ENCODE measurements at places on chromosomes 6 and 20. TPM values are rescaled to one million over a fixed set of nuclear protein-coding genes. Genes with fewer than 3 reads are reported as not detected.
A peak's percentile ranks its signal among the peaks of the same experiment; 100 is the strongest.

- H3K27me3 ChIP-seq, result no peaks in the 10 kb centered on the region
- H3K4me3 ChIP-seq, result no peak overlapping the region
- DNase-seq, result no peak
- H3K36me3 ChIP-seq, result peaks cover 20% of the 10 kb centered on the region
- H3K4me1 ChIP-seq, result peaks cover 11% of the 10 kb centered on the region
- peak overlapping the region; percentile 69 for H3K27ac ChIP-seq
These were observed 25.3 kb downstream of the RBCK1 start for GRCh38 chr20:433300-433975.

GRCh38 chr6:305371-306206, 13.3 kb downstream of the DUSP22 start:
- H3K4me3 ChIP-seq, result no peak overlapping the region
- H3K27me3 ChIP-seq, result no peaks in the 10 kb centered on the region
- no peak overlapping the region for H3K27ac ChIP-seq
- peaks cover 6% of the 10 kb centered on the region for H3K36me3 ChIP-seq
- no peak for DNase-seq
- H3K4me1 ChIP-seq, result no peaks in the 10 kb centered on the region

GRCh38 chr20:20295621-20296498, 72.0 kb upstream of the INSM1 start:
- no peak overlapping the region for H3K4me3 ChIP-seq
- H3K27ac ChIP-seq, result no peak overlapping the region
- no peak for DNase-seq
- no peaks in the 10 kb centered on the region for H3K4me1 ChIP-seq

TMEM170B gene
- 5.7 TPM for total RNA-seq

SSR1 gene
- total RNA-seq, result 129 TPM

SLC35B2 gene
- total RNA-seq, result 33.4 TPM

Measured in mesothelial cell of epicardium (in vitro differentiated cells).